ENCODE measurements at places on chromosomes 16 and 17.

DNA sequence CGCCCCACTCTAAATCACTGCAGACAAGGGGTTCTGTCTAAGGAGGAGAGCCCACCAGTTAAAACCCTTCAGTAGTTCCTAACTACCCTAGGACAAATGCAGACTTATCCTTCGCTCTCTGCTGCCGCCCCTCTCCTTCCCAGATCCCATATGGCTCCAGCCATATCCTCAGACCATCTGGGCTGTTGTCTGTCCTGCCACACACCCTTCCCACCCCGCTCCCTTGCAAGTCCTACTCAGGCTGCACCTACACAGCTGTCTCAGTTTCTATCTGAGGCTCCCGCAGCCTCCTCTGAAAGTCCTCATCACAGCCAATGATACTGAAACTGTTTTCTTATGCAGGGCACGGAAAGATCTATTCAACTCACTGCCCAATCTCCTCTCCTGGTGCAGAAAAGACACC is 720 bp upstream of the BCKDK start:
- no peak for DNase-seq
- H3K27ac ChIP-seq: peak overlapping the region; percentile 96
- H3K36me3 ChIP-seq: no peaks in the 10 kb centered on the region
- peaks cover 30% of the 10 kb centered on the region for H3K4me1 ChIP-seq
- H3K4me3 ChIP-seq: no peak overlapping the region

- H3K36me3 ChIP-seq: no peaks in the 10 kb centered on the region
- no peak overlapping the region for H3K4me3 ChIP-seq
- no peak for DNase-seq
- H3K4me1 ChIP-seq: no peaks in the 10 kb centered on the region
- H3K27me3 ChIP-seq: peaks cover 44% of the 10 kb centered on the region
Measured at GRCh38 chr17:48463526-48463925, 33.5 kb upstream of the SKAP1 start.

- no peak for DNase-seq
- H3K36me3 ChIP-seq: peaks cover 8% of the 10 kb centered on the region
- peaks cover 64% of the 10 kb centered on the region for H3K4me1 ChIP-seq
- no peak overlapping the region for H3K4me3 ChIP-seq
Measured at GRCh38 chr17:17951524-17951923, 20.7 kb downstream of the TOM1L2 start.

DNA sequence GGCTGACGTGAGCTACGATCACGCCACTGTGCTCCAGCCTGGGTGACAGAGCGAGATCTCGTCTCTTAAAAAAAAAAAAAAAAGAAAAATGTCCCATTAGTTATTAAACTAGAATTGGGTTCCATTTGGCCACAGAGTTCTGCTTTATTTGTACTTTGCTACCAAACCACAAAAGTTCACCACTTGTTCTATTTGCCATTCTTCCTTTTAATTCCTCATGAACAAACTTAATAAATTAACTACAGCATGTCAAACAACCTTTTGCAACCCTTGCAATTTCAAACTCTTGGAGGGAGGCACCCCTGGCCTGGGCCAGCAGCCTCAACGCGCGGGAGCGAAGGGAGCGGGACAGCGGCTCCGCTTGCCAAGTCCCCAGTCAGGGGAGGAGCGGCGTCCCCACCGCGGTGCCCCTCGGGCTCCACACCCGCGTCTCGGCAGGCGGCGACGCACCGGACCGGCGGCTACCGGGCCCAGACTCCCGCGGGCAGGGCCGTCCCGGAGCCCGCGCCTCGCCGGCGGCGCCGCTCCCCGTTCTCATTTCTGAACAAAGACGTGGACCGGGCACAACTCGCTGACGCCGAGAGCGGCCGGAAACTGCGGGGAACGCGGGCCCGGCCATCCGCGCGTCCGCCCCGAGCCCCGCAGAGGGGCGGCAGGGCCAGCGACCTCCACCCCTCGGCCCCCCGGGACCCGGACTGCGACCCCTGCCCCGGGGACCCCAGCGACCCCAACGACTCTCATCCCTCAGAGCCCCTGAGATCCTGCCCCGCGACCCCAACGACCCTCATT is 775 bp downstream of the CYTH1 start:
- DNase-seq: no peak
- H3K4me1 ChIP-seq: no peaks in the 10 kb centered on the region
- no peaks in the 10 kb centered on the region for H3K36me3 ChIP-seq

- H3K27ac ChIP-seq: peak overlapping the region; percentile 100
- peaks cover 76% of the 10 kb centered on the region for H3K4me1 ChIP-seq
- H3K36me3 ChIP-seq: no peaks in the 10 kb centered on the region
- H3K4me3 ChIP-seq: peak overlapping the region; percentile 90
- H3K27me3 ChIP-seq: no peaks in the 10 kb centered on the region
Measured at GRCh38 chr17:76735586-76736348, 1.4 kb downstream of the SRSF2 start.

GRCh38 chr16:2857451-2858244 is at the start of gene PRSS22:
Gene PRSS22 (minus strand): TSS chr16:2858170. CDS start chr16:2858104, 66 bp downstream.
- no peak for DNase-seq
- H3K36me3 ChIP-seq: no peaks in the 10 kb centered on the region
- no peaks in the 10 kb centered on the region for H3K27me3 ChIP-seq

- no peaks in the 10 kb centered on the region for H3K4me1 ChIP-seq
- DNase-seq: no peak
- H3K27ac ChIP-seq: no peak overlapping the region
- H3K4me3 ChIP-seq: no peak overlapping the region
- H3K36me3 ChIP-seq: no peaks in the 10 kb centered on the region
Measured at GRCh38 chr17:219696-220095, 38.2 kb upstream of the DOC2B start.

GRCh38 chr17:19304209-19304608 is 58.3 kb downstream of the B9D1 start:
- no peak overlapping the region for H3K27ac ChIP-seq
- H3K27me3 ChIP-seq: no peaks in the 10 kb centered on the region
- no peaks in the 10 kb centered on the region for H3K36me3 ChIP-seq
- peaks cover 54% of the 10 kb centered on the region for H3K4me1 ChIP-seq
- DNase-seq: no peak
- no peak overlapping the region for H3K4me3 ChIP-seq

- H3K27me3 ChIP-seq: no peaks in the 10 kb centered on the region
- no peak for DNase-seq
- no peaks in the 10 kb centered on the region for H3K36me3 ChIP-seq
Measured at GRCh38 chr17:66552371-66552770, 250.0 kb downstream of the PRKCA start.

DNA sequence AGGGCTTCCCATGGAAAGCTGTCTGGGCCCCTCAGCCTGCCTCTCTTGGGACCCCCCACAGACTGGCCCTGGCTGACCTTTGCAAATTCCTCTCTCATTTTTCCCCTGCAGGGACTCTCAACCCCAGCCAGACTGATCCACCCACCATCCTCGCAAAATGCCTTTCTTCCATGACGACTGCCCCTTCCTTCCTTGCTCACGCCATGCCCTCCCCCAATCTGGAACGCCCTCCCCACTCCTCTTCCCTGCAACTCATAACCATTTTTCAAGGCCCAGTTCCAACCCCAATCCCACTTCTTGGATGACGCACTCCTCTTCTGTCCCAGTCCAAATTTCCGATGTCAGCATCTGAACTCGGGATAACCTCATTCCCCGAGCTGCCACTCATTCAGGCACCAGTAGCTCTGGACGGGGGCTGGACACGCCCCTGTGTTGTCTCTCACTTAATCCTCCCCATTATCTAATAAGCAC is 1.3 kb upstream of the DNAI2 start:
- H3K4me3 ChIP-seq: no peak overlapping the region
- peak overlapping the region; percentile 49 for H3K27ac ChIP-seq
- H3K27me3 ChIP-seq: peaks cover 5% of the 10 kb centered on the region
- peaks cover 46% of the 10 kb centered on the region for H3K4me1 ChIP-seq

DNA sequence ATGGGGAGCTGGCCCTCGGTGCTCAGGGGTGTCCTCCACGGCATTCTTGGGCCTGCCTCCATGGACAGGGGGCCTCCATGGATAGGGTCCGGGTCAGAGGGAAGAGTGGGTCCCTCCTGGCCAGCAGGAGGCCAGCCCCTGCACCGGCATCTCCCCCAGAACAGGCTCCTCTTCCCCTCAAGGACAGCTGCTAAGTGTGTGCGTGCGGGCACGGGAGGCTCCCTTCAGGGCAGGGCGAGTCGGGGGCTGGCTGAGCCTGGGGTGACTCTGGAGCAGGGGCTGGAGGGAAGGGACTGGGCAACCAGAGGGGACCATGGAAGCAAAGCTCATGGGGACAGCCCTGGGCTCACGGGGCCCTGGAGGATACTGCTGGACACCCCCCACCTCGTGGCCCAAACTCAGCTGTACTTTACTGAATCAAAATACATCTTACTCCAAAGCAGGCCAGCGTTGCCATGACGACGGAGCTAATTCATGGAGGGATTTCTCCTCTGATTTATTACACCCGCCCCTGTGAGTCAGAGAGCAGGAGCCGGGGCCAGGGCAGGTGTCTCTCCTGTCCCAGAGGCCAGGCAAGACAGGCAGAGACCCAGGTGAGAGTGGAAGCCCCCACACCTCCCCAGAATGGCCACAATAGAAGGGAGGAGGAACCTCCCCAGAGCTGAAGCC is 2.1 kb downstream of the CASKIN1 start:
- H3K36me3 ChIP-seq: no peaks in the 10 kb centered on the region
- no peak for DNase-seq
- no peak overlapping the region for H3K4me3 ChIP-seq
- no peak overlapping the region for H3K27ac ChIP-seq

DNA sequence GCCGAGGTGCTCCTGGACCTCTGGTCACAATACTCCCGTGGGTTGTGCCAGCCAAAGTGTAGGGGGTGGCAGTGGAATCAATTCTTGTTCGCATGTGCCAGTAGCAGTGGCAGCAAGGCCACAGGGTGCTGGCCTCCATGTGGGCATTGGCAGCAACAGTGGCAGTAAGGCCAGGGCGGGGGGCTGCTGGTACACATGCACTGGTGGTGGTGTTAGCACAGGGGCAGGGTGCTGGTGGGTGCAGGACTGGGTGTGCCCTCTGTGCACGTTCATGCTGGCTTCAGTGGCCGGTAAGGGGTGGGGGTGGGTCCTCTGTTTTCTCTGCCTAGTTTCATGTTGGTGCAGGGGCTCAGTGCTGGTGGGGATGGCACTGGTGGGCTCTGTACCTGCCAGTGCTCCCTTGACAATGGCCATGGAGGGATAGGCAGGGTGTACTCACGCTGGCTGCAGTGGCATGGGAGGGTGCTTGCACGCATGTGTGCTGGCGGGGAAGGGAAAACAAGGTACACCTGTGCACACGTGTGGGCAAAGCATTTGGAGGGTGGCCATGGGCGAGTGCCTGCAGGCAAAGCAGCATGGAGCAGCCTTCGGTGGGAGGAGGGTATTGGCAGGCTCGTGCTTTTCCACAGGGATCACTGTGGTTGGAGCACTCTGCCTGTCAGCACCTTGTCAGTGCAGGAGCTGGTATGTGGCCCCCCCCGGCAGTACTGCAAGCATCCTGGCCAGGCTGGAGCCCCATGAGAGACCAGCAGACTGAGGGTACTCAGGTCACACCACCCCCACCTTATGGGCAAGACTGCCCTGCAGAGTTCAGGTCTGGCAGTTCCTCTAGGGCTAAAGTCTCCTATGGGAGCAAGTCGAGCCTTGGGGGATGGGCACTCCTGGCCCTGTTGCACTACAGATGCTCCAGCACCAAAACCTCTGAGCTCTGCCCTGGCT is 35.8 kb downstream of the NF1 start:
- H3K4me1 ChIP-seq: peaks cover 7% of the 10 kb centered on the region
- DNase-seq: no peak
- no peaks in the 10 kb centered on the region for H3K27me3 ChIP-seq

GRCh38 chr17:78107457-78107856 is 21.1 kb downstream of the TMC6 start:
- peak overlapping the region; percentile 52 for H3K27ac ChIP-seq
- DNase-seq: no peak
- peaks cover 42% of the 10 kb centered on the region for H3K4me1 ChIP-seq
- H3K27me3 ChIP-seq: no peaks in the 10 kb centered on the region

DNA sequence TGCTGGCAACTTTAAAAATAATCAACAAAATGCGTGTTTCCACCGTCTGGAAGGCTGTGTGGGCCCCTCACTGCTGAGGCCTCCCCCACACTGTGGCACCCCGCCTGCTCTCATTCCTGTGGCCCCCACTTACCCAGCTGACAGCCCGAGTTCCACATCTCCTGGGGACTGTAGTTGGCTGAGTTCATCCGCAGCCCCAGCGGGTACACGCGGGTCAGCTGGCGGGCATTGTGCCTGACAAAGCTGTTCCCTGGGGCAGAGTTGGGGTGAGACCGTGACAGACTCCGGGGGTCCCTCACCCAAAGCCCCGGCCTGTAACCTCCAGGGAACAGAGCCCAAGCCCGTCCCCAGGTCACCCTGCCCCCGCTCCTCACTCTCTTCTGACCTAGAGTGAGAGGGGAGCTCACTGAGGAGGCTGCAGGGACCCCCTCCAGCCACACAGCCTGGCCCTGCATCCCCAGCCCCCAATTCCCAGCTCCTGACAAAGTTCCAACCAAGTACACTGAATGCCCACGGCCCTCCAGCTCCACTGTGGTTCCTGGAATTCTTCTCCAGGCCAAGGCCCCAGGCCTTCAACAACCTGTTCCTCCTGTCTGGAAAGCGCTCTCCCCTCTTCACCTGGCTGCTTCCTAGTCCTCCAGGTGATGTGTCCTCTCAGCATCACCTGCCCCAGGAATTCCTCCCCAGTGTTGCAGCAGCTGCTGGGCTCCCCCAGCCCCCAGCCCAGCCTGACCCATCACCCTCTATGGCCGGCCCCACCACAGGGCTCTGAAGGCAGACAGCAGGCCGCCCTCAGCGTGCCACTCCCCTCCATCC is 18.0 kb downstream of the PLCD3 start:
- no peaks in the 10 kb centered on the region for H3K4me1 ChIP-seq
- no peak overlapping the region for H3K4me3 ChIP-seq
- no peaks in the 10 kb centered on the region for H3K27me3 ChIP-seq
- DNase-seq: no peak
- peak overlapping the region; percentile 25 for H3K27ac ChIP-seq
- H3K36me3 ChIP-seq: no peaks in the 10 kb centered on the region

DNA sequence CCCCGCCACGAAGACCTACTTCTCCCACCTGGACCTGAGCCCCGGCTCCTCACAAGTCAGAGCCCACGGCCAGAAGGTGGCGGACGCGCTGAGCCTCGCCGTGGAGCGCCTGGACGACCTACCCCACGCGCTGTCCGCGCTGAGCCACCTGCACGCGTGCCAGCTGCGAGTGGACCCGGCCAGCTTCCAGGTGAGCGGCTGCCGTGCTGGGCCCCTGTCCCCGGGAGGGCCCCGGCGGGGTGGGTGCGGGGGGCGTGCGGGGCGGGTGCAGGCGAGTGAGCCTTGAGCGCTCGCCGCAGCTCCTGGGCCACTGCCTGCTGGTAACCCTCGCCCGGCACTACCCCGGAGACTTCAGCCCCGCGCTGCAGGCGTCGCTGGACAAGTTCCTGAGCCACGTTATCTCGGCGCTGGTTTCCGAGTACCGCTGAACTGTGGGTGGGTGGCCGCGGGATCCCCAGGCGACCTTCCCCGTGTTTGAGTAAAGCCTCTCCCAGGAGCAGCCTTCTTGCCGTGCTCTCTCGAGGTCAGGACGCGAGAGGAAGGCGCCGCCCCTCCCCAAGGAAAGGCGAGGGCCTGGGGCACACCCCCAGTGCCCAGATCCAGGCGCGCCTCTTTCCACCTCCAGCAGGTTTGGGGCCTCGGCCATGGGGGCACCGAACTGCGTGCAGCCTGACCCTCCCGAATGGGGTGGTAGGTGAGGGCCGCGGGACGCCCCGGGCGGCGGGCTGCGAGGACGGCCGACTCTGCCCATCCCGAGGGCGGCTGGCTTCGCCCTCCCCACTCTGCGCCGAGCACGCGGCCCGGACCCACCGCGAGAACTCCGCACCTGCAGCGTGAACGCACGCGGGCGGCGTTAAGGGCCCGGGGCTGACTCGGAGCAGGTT is 664 bp downstream of the HBQ1 start:
- H3K27ac ChIP-seq: no peak overlapping the region
- H3K27me3 ChIP-seq: peaks cover 45% of the 10 kb centered on the region
- H3K4me3 ChIP-seq: peak overlapping the region; percentile 9
- DNase-seq: peak; percentile 50

- DNase-seq: no peak
- no peaks in the 10 kb centered on the region for H3K27me3 ChIP-seq
- no peaks in the 10 kb centered on the region for H3K36me3 ChIP-seq
- H3K4me1 ChIP-seq: peaks cover 14% of the 10 kb centered on the region
Measured at GRCh38 chr16:72850853-72851252, 197.1 kb downstream of the ZFHX3 start.

All from tibial nerve (tissue), 4 donors.